ENCODE measurements at places on chromosomes 16 and 17. TPM values are rescaled to one million over a fixed set of nuclear protein-coding genes. Genes with fewer than 3 reads are reported as not detected.

- DNase-seq: no peak
Observed at GRCh38 chr17:80422981-80423380, 8.0 kb downstream of the ENDOV start.

Gene CA4
- not detected for total RNA-seq

Gene UTS2R
- total RNA-seq: not detected

- no peak for DNase-seq
Observed at GRCh38 chr17:1773696-1774181, 11.9 kb downstream of the SERPINF1 start.

DNA sequence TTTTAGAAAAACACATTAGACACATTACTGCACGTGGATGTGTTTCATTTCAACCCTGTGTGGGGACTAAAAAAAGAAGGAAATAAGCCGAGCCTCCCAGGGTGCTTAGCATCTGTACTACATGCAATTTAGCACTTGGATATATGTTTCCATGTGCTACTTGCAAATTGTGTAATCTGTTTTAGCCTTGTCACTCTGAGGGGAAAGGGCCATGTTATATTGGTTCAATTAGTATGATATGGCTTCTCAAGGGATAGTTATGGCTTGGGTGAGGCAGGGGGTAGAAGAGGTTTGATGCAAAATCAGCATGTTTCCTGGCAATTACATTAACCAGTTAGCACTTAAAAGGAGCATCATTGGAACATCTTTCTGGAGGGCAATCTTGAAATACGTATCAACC is 353.5 kb upstream of the GOT2 start:
- no peak for DNase-seq

Gene SPN
- not detected for total RNA-seq

Data from foreskin keratinocyte (primary cell).